ENCODE measurements at places on chromosomes 1 and 21.
A peak's percentile ranks its signal among the peaks of the same experiment; 100 is the strongest.

GRCh38 chr1:119181218-119181617, 40.8 kb upstream of the WARS2 start:
- DNase-seq, result no peak

- no peak for DNase-seq
These were observed 134.9 kb downstream of the VAV3 start for GRCh38 chr1:107830075-107830474.

DNA sequence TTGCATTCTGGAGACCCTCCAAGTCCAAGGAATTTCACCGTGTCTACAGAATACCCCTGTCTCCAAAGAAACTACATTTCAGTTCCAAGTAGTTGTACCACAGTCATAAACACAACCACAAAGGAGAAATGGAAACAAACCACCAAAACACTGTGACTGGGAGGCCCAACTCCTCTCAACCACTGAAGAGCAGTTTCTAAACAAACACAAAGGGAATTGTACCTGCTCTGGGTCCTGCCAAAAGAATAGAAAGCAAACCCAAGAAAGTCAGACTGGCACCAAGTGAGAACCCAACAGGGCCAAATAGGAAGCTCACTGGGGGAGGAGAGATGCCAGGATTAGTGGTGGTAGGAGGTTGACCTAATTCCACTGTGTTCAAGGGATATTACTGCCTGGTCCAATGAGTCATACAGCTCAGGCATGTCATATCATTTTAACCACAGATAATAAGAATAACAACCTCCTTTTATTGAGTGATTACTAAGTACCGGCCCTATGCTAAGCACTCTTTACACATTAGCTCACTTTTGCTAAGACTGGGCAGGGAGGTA, 123.9 kb upstream of the PPP2R5A start:
- DNase-seq, result no peak

GRCh38 chr21:43810505-43811261, 21.3 kb downstream of the RRP1 start:
- DNase-seq, result peak; percentile 58

- DNase-seq, result no peak
These were observed 39.0 kb upstream of the DSCAM start for GRCh38 chr21:40886006-40886405.

DNA sequence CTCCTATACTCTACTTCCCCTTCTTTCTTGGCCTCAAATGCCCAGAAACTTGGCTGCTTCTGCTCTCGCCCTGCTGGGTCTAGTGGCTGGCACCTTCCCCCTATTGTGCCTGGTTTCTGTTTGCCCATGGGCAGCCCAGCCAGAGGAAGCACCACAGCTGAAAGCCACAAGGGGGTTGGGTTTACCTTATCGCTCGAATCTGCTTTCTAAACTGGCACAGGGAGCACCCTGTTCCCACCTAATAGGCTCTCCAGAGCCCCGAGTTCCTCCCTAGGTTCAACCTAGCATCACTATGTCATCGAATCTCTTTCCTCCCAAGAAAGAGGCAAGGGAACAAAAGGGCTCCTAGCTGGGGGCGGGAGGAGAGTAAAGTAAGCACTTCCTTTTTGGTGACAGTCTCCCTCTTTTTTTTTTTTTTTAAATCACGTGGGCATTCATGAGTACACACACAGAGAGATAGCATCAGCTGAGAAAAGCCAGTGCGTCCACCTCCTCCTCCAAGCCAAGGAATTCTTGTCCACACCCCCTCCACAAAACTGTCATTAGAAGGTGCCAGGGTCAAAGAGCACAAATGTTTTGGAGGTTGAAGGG, 72.8 kb downstream of the PLEKHA6 start:
- DNase-seq, result no peak

- DNase-seq, result no peak
These were observed 115.0 kb downstream of the GREM2 start for GRCh38 chr1:240496941-240497340.

GRCh38 chr1:186974774-186975181, 146.0 kb downstream of the PLA2G4A start:
- no peak for DNase-seq

- DNase-seq, result no peak
These were observed 108.2 kb upstream of the OLIG2 start for GRCh38 chr21:32917362-32918135.

DNA sequence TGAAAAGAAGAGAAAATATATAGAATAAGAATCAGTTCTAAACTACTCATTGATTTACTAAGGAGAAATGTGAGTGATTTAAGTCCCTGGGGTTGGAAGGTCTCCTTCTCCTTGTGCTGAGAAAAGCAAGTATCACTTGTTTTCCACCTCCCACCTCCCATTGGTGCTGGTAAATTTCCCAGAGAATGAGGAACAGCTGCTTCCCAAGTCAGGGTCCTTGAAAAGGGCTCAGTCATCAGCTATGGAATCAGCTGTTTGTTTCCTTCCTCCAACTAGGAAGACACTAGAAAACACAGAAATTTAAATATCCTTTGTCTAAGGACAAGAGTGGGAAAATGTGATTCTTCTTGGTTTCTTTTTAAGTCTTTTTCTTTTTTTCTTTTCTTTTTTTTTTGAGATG, 131.3 kb upstream of the C1orf21 start:
- no peak for DNase-seq

DNA sequence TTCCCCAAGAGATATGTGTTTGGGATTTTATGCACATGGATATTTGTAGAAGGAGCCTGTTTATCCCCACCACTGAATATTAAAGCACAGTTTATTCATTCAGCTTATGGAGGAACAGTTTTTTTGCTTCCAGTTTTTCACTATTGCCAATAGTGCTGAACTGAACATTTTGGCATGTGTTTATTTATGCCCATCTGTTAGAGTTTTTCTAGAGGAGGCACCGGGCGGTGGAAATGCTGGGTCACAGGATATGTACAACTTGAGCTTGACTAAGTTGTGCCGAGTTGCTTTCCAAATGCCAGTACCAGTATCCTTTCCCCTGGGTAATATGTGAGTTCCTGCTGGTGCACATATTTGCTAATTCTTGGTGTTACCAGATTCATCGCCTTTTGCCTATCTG, 111.3 kb downstream of the GREM2 start:
- DNase-seq, result no peak

GRCh38 chr1:174414203-174414602, 33.6 kb upstream of the GPR52 start:
- DNase-seq, result no peak

GRCh38 chr1:53508991-53509666, 49.9 kb downstream of the DMRTB1 start:
- no peak for DNase-seq

- DNase-seq, result no peak
These were observed 3.3 kb upstream of the F3 start for GRCh38 chr1:94544706-94545490.

- DNase-seq, result no peak
These were observed 1.1 kb upstream of the COA6 start for GRCh38 chr1:234372011-234372757.

DNA sequence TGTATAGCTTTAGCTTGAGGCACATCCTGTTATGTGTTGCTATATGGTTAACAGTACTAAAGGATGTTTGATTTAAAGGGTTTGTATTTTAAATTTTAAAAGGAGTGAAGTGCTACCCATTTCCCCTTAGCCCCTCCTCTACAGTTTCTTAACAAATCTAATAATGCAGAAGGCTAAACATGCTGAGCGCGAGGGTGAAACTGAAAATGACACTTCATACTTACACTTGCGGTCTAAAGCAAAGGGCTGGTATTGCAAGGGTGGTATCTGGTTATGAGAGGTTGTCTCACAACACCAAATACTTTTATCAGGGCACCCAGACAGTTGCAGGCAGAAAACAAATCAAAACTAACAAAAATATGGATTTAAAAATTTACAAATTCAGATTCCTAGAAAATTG, 172.3 kb downstream of the SIPA1L2 start:
- DNase-seq, result no peak

GRCh38 chr1:42845866-42846256, 552 bp upstream of the ZNF691 start:
- DNase-seq, result peak; percentile 33

- no peak for DNase-seq
These were observed 83.1 kb upstream of the S1PR1 start for GRCh38 chr1:101153692-101154091.

DNA sequence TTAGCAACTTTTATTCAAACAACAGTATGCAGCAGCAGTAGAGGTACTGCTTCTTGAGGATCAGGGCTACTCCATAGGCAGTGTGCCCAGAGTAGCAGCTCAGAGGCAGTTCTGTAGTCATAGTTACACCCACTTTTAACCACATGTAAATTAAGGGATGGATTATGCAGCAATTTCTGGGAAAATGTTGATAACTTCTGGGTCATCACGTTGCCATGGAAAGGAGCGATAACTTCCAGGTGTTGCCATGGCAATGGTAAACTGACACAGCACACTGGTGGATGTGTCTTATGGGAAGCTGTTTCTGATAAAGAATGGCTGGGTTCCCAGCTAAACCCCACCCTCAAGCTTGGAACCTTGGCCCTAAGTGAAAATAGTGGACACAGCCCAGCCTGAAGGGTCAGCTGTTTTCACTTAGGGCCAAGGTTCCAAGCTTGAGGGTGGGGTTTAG, 29.0 kb upstream of the PLA2G2A start:
- DNase-seq, result no peak

DNA sequence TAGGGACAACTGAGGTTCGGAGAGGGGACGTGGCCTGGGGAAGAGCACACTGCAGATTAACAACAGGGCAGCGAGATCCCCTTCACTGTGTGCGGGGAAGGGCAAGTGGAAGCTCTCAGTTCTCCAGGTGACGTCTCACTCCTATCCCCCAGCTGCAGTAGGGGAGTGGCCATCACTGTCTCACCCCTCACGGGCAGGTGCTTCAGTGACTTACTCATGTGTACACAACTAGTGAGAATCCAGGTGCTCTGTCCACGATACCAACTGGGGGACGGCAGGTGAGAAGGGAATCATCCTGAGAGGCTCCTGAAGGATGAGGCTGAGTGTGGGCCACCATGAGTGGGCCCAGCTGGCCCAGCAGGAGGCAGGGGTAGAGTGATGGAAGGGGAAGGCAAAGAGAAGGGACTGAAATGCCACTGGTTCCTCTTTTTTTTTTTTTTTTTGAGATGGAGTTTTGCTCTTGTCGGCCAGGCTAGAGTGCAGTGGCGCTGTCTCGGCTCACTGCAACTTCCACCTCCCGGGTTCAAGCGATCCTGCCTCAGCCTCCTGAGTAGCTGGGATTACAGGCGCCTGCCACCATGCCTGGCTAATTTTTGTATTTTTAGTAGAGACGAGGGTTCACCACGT, 25.9 kb downstream of the RHBG start:
- peak; percentile 80 for DNase-seq

- DNase-seq, result peak; percentile 85
These were observed 7.3 kb downstream of the GNG4 start for GRCh38 chr1:235642011-235642942.

DNA sequence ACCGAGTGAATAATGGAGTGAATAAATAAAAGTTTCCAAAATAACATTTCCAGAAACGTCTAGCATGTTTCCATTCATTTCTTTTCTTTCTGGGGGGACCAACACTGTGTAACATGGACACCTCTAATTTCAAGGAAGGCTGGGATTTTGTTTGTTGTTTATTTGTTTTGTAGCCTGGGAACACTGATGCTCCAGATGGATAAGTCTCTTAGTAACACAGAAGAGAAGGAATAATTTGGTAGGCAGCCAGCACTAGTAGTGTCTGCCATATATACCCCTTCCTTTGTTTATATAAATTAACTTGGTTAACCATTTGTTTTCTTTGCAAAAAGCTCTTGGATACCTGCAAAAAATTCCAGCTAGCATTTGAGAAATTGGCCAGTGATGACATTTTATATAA, 411.4 kb upstream of the DEPDC1 start:
- DNase-seq, result no peak

- no peak for DNase-seq
These were observed 3.1 kb upstream of the VAMP4 start for GRCh38 chr1:171744986-171745385.

DNA sequence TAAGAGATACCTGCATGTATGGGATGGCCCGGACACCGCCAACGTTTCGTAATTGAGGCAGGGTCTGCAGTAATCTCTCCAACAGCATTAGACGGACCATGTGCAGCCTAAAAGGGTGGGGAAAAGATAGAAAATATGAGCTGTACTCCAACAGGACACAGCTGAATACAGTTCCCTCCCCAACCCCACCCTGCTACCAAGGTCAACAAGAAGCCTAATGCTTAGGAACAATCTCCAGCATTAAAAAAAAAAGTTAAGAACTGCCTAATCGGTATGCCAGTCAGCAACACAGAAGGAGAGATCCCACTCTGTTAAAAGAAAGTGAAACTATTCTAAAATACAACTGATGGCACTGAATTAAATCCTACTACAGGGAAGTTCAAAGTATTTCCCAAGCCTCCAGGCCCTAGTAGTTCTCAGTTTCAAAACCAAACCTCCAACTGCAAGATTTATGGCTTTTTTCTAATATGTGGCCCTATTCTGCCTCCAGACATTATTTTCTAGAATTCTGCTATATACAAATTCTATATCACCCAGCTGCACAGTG, 81.0 kb downstream of the UBR4 start:
- DNase-seq, result no peak

DNA sequence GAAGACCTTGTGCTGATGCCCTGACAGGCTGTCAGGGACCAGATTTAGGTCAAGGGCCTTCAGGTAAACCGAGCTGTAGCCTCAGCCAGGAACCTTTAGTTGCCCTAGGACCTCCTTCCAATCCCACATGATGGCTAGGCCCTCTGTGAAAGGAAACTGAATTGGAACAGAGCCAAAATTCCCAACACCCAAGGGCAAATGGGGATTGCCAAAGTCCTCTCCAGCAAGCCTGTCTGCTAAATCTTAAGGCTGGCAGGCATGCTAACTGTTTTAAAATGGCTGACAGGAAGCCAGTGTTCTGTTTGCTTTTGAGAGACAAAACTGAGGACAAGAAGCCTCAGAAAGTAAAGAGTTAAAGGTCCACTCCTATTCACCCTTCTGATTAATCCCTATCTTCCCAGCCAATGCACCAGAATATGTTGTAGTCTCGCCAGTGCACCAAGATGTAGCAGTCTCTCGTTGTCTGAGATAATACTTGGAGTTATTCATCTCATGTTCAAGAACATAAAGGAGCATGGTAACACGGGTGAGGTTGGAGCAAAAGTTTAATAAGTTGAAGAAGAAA, 35.1 kb downstream of the MSTO1 start:
- DNase-seq, result no peak

GRCh38 chr21:24995216-24995615, 612.1 kb downstream of the MRPL39 start:
- DNase-seq, result no peak

DNA sequence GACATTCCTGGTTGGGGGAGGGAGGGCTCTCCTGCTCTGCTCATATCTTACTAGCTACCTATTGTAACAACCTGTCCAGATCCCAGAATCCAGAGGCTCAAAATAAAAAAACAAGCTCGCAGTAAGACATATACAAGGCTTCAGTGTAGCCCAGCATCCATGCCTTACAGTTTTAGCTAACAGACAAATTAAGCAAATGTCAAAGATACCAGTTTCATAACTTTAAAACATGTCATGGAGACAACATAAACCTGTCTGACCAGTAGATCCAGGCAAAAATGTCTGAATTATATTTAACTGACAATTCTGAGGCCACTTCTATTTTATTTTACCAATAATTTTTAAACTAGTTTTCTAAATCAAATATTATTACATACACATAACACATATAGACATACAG, 167.7 kb upstream of the TNR start:
- no peak for DNase-seq

Data from NCI-H2081 (cell line).